ENCODE measurements at places on chromosomes 6 and 20. TPM values are rescaled to one million over a fixed set of nuclear protein-coding genes. Genes with fewer than 3 reads are reported as not detected.

- H3K27ac ChIP-seq, result no peak overlapping the region
- H3K36me3 ChIP-seq, result no peaks in the 10 kb centered on the region
- no peaks in the 10 kb centered on the region for H3K27me3 ChIP-seq
- H3K4me1 ChIP-seq, result peaks cover 17% of the 10 kb centered on the region
- no peak overlapping the region for H3K4me3 ChIP-seq
Measured at GRCh38 chr6:41763470-41763869, 16.2 kb downstream of the FRS3 start.

DNA sequence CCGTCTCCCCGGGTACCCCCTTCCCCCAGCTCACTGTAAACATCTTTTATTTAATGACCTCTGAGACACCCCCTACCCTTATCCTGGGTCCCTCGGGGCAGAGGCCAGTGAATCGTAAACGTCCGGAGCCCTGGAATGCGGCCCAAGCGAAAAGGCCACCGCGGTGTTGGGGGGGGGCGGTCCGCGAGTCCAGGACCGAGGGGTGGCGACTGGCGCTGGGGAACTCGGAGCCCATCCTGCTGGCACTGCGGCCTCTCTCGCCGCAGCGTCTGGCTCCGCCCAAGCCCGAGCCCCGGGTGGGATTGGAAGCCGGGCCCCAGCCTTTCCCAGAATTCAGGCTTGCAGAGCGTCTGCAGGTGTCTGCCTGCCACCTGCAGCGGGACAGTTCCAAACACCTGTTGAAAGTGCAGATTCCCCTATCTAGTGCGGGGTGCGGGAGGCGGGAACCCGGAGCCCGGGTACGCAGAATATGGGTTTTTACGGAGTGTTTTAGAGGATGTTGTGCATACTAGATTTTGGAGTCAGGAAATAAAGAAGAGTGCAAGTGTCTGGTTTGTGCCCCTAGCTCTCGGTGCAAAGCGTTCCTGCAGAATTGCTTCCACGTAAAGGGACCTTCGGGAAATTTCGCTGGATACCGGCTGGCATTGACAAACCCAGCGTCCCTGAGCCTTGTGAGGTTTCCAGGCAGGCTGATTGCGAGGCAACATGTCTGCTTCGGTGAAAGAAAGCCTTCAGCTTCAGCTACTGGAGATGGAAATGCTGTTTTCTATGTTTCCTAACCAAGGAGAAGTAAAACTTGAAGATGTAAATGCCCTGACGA, 800 bp downstream of the RWDD2A start:
- peaks cover 44% of the 10 kb centered on the region for H3K4me1 ChIP-seq
- peak overlapping the region; percentile 88 for H3K4me3 ChIP-seq
- DNase-seq, result peak; percentile 67
- no peaks in the 10 kb centered on the region for H3K27me3 ChIP-seq
- H3K27ac ChIP-seq, result peak overlapping the region; percentile 92

WFDC10B gene
- total RNA-seq, result not detected

DNA sequence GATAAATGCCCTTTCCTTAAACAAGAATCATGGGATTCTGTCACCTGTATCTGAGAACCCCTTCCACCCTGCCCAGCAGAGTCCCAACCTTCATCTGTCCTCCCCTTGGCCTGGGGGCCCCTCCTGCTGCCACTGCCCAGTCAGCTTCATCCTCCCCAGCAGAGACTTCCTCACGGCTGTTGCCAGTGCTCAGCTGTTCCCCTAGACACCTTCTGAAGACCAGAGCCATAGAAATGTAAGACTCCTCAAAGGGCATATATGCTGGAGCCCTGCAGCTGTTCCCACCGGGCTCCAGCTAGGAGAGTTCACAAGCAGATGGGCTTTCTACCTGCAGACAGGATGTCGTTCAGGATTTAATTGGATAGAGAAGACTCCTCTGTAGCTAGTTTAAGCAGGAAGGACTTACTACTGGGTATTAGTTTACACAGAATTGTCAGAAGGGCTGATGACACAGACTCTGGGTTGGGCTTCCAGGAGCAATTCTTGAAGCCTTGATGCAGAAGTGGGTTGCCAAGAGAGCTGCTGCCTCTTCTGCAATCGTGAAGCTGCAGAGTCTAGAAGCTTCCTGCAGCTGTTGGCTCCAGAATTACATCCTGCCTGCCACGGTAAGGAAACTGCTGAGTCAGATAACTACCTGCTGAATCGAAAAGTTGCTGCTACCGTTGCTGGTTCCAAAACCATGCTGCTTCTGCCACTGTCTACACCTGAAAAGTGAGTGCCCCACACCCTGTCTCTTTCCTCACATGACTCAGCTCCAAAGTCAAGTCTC, 57.1 kb upstream of the MLN start:
- H3K4me1 ChIP-seq, result no peaks in the 10 kb centered on the region
- no peak overlapping the region for H3K4me3 ChIP-seq
- no peak overlapping the region for H3K27ac ChIP-seq
- no peaks in the 10 kb centered on the region for H3K27me3 ChIP-seq

GRCh38 chr6:133637436-133637835, 251.5 kb upstream of the TCF21 start:
- DNase-seq, result no peak
- H3K4me1 ChIP-seq, result peaks cover 15% of the 10 kb centered on the region
- H3K4me3 ChIP-seq, result no peak overlapping the region
- no peaks in the 10 kb centered on the region for H3K27me3 ChIP-seq
- H3K36me3 ChIP-seq, result no peaks in the 10 kb centered on the region
- H3K27ac ChIP-seq, result no peak overlapping the region

GRCh38 chr20:37315021-37315451, 25.6 kb downstream of the MANBAL start:
- H3K4me3 ChIP-seq, result no peak overlapping the region
- peak overlapping the region; percentile 74 for H3K27ac ChIP-seq
- H3K36me3 ChIP-seq, result no peaks in the 10 kb centered on the region
- peak; percentile 81 for DNase-seq

DNA sequence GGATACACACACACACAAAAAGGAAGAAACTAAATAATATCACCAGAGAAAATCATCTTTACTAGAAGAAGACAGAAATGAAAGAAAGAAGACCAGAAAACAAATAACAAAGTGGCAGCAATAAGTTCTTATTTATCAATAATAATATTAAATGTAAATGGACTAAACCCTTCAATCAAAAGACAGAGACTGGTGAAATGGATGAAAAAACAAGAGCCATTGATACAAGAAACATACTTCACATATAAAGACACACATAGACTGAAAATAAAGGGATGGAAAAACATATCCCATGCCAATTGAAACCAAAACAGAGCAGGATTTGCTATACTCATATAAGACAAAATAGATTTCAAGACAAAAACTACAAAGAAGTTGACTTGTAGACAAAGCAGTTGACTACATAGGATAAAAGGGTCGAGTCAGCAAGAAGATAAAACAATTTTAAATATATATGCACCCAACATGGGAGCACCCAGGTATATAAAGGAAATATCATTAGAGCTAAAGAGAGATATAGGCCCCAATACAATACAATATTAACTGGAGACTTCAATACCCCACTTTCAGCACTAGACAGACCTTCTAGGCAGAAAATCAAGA, 259.4 kb downstream of the EPM2A start:
- DNase-seq, result no peak
- H3K36me3 ChIP-seq, result no peaks in the 10 kb centered on the region
- no peak overlapping the region for H3K27ac ChIP-seq

GUCA1A gene
- not detected for total RNA-seq

- DNase-seq, result no peak
- no peak overlapping the region for H3K27ac ChIP-seq
- H3K36me3 ChIP-seq, result no peaks in the 10 kb centered on the region
- no peaks in the 10 kb centered on the region for H3K27me3 ChIP-seq
- no peaks in the 10 kb centered on the region for H3K4me1 ChIP-seq
- H3K4me3 ChIP-seq, result no peak overlapping the region
Measured at GRCh38 chr6:21907291-21907690, 313.7 kb downstream of the SOX4 start.

GRCh38 chr6:43454696-43455530, 435 bp downstream of the DLK2 start:
- peak; percentile 91 for DNase-seq
- H3K27me3 ChIP-seq, result peaks cover 4% of the 10 kb centered on the region
- H3K27ac ChIP-seq, result no peak overlapping the region
- no peaks in the 10 kb centered on the region for H3K36me3 ChIP-seq
- no peaks in the 10 kb centered on the region for H3K4me1 ChIP-seq

GSTA4 gene
- 28.6 TPM for total RNA-seq

DNA sequence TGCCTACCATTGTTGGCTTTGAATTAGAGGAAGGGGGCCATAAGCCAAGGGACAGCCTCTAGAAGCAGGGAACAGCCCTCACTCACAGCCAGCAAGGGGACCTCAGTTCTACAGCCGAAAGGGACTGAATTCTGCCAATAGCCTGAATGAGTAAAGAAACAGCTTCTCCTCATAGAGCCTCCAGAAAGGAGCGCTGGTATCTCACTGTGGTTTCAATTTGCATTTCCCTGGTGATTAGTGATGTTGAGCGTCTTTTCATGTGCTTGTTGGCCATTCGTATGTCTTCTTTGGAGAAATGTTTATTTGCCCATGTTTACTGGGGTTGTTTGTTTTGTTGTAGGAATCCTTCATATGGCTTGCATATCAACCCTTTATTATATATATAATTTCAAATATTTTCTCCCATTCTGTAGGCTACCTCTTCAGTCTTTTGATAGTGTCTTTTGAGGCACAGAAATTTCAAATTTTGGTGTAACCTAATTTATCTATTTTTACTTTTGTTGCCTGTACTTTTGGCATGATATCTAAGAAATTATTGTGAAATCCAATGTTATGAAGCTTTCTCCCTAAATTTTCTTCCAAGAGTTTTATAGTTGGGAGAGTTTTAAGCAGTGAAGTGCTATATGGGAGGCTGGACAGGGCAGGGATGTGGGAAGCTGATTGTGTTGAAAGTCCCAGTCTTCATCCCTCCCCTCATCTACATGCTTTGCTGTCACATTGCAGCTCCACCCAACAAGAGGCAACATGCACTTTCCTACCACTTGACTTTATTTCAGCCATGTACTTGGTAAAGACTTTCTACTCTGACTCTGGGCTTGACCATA, 82.3 kb upstream of the SHLD1 start:
- H3K4me3 ChIP-seq, result no peak overlapping the region
- no peaks in the 10 kb centered on the region for H3K4me1 ChIP-seq
- H3K27ac ChIP-seq, result no peak overlapping the region
- DNase-seq, result peak; percentile 9
- 0 out of 2 replicates have a peak, but pooled peaks cover 9% of the 10 kb centered on the region for H3K27me3 ChIP-seq

- peaks cover 22% of the 10 kb centered on the region for H3K27me3 ChIP-seq
- no peaks in the 10 kb centered on the region for H3K36me3 ChIP-seq
- no peak overlapping the region for H3K27ac ChIP-seq
- DNase-seq, result no peak
- H3K4me3 ChIP-seq, result no peak overlapping the region
Measured at GRCh38 chr6:110055387-110055735, 77.2 kb downstream of the GPR6 start.

DNA sequence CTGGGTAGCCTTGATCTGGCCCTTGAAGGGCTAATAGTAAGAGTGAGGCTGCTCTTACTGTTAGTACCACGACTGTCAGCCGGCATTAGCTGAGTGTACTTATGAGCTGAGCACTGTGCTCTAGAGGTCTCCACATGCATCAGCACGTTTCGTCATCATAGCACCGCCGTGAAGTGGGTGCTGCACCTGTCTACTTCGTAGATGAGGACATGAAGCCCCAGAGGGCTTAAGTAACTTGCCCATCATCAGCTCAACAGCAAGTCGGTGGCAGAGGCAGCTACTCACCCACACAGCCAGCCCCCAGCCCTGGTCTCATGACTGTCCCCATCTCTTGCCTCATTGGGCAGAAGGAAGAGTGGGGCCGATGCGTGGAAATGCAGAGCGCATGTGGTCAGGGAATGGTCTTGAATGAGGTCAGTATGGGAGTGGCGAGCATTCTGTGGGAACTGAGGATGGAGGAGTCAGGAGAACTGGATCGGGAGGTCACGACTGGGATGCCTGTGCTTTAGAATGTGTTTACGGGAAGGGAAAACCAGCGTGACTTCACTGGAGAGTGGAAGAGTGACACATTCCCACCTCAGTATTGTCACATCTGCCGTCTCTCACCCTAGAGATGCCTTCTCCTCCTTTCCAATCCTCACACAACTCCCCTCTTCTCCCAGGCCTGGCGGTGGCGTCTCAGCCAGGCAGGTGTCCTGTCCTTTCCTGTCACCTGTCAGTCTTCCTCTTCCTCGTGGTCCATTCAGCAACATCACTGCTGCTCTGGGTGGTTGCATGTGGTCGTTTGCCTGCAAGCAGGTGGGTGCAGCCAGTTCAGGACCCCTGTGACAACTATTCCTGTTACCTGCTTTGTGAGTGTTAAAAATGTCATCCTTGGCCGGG, 6.0 kb downstream of the SYTL3 start:
- no peaks in the 10 kb centered on the region for H3K36me3 ChIP-seq
- peak overlapping the region; percentile 57 for H3K4me3 ChIP-seq
- peaks cover 33% of the 10 kb centered on the region for H3K4me1 ChIP-seq
- peak overlapping the region; percentile 99 for H3K27ac ChIP-seq

DNA sequence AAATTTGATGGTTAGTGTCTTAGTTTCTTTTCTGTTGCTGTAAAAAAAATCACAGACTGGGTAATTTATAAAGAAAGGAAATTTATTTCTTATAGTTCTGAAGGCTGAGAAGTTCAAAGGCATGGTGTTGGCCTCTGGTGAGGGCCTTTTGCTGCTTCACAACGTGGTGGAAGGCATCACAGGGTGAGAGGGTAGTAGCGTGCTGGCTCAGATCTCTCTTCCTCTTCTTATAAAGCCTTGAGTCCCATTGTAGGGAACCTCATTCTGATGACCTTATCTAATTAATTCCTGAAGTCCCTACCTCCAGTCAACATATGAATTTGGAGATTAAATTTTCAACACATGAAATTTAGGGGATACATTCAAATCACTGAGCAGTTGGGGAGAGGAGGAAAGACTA, 62.0 kb downstream of the ARID1B start:
- H3K4me3 ChIP-seq, result peak overlapping the region; percentile 30
- H3K4me1 ChIP-seq, result peaks cover 30% of the 10 kb centered on the region
- H3K27ac ChIP-seq, result peak overlapping the region; percentile 70
- H3K27me3 ChIP-seq, result no peaks in the 10 kb centered on the region
- no peaks in the 10 kb centered on the region for H3K36me3 ChIP-seq

- no peaks in the 10 kb centered on the region for H3K27me3 ChIP-seq
- H3K4me3 ChIP-seq, result peak overlapping the region; percentile 3
- peaks cover 10% of the 10 kb centered on the region for H3K4me1 ChIP-seq
- DNase-seq, result no peak
- no peak overlapping the region for H3K27ac ChIP-seq
- no peaks in the 10 kb centered on the region for H3K36me3 ChIP-seq
Measured at GRCh38 chr6:136716917-136717715, 75.2 kb downstream of the MAP3K5 start.

DNA sequence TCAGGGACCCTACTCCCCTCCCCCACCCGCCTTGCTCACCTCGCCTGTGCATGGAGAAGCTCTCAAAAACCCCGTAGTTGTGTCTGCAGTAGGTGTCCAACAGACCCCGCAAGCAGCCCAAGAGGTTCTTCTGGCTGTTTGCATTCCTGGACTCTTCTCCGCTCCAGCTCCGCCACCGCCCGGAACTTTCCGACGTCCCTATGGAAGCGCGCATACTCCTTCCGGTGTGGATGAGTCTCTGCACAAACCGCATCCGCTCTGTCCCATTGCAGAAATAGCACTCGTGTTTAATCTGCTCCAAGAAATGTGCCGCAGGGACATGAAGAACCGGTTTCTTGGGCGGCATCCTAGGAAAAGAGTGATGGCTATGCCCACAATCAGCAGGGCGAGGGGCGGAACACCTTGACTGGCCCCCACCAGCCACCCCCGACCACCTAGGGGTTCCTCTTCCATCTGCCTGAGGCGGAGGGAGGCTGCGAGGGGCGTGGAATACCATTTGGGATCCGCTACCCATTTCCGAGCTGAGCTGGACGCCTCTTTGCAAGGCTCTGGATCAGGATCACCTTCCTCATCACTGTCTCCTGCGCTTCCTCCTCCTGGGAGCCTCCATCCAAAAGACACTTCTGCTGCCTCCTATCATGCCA, 20.2 kb downstream of the HLA-DRA start:
- H3K27me3 ChIP-seq, result no peaks in the 10 kb centered on the region
- peak overlapping the region; percentile 76 for H3K4me3 ChIP-seq
- H3K4me1 ChIP-seq, result no peaks in the 10 kb centered on the region
- no peak overlapping the region for H3K27ac ChIP-seq
- DNase-seq, result peak; percentile 61

Measured in GM23248 (cell line).